ENCODE measurements at places on chromosomes 7 and 10. TPM values are rescaled to one million over a fixed set of nuclear protein-coding genes. Genes with fewer than 3 reads are reported as not detected.

PIP gene
- not detected for total RNA-seq

RHEB gene
- total RNA-seq: 91.6 TPM

ACHE gene
- 1.4 TPM for total RNA-seq

ITPRID1 gene
- not detected for total RNA-seq

SPDYE8 gene
- not detected for total RNA-seq

- DNase-seq: no peak
These were observed 297.9 kb upstream of the CACNA2D1 start for GRCh38 chr7:82741493-82741892.

DNA sequence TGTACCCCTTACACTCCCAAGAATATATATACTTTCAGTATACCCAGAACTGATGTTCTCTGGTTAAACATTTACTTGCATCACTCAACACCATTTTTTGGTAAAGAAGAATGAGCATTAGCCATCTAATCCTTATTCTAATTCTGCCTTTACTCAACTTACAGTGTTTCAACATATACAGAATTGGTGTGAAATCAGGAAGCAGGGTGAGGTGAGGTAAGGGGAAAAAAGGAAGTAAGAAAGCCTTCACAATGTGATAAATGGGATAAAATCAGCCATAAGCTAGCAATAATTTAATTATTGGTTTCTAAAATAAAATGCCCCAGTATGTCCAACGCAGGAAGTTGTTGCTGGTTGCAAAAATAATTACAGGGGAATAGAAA lies 605.4 kb downstream of the KCNMA1 start:
- no peak for DNase-seq

GRCh38 chr10:115903845-115904244 lies 369.2 kb downstream of the GFRA1 start:
- DNase-seq: no peak

DNA sequence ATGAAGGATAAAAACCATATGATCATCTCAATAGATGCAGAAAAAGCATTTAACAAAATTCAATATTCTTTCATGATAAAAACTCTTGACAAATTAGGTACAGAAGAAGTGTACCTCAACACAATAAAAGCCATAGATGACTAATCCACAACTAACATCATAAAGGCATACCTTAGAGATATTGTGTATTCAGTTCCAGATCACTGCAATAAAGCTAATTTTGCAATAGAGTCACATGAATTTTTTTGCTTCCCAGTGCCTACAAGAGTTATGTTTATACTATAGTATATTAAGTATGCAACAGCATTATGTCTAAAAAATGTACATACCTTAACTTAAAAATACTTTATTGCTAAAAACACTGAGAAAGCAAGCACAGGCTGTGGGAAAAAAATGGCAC lies 18.9 kb upstream of the RNF32 start:
- no peak for DNase-seq

DNA sequence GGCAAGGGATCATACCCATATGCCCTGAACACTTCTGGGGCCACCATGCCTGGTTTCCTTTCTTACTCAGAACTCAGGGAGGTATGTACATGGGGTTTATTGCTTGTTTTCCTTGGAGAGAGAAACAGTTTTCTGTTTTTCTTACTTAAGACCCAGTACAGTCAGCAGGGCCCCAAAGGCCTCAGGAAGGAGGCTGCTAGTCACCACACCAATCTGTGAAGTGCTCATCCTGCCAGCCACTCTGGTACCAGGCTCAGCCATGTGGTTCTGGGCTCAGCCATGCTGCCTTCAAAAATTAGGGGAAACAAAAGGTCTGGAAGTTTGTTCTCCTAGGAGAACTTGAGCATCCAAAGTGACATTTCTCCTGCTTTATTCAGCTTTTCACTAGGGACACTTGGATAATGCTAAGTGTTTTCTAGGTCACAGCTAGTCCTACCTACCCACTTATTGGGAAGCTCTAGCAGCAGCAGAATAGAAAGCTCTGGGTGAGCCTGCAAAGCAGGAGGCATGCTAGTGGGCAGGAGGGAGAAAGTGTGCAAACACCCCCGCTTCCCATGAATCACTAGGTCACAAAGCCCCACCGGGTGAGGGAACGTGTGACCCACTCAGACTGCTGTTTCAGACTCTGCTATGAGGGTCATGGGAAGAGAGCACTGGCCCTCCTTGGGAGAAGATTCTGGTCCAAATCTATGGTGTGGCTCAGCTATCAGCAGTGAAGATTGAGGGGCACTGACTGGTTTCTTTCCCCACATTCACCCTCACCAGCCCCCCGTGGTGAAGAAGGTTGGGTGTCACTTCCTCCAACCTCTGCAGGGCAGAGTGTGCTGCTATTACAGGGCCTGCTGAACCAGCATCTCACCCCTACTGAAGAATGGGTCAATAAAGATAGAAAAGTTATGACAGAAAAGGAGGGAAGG lies 23.9 kb downstream of the NUDCD3 start:
- no peak for DNase-seq

DNA sequence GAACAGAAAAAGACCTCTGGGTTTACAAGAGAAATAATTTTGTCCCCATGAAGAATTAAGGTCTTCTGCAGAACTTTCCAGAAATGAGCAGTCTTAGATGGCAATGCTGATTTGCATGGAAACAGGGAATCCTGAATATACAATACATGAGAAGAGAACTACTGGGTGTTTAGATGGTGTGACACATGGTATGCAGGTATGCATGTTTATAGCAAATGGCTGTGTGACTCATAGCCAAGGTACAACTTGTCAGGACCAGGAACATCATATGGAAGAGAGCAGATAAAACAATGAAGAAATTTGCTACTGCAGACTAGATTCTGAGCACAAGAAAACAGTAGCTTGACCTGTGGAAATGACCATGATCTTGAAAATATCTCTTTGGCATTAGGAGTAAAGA lies 907.8 kb downstream of the GATA3 start:
- DNase-seq: no peak
